Glomerular endothelial cell (primary cell): ENCODE measurements at places on chromosomes 4 and X. TPM values are rescaled to one million over a fixed set of nuclear protein-coding genes. Genes with fewer than 3 reads are reported as not detected.

The TMPRSS11B gene
- total RNA-seq = not detected in 2 replicates

The PGAM4 gene
- total RNA-seq = 1.1 TPM in 1 of 2 replicates, not detected in the other

The IQSEC2 gene
- total RNA-seq = 10.8 and 16.6 TPM in 2 replicates

The SLC6A14 gene
- not detected in 2 replicates for total RNA-seq

The TLL1 gene
- total RNA-seq = 2.9 and 10.8 TPM in 2 replicates

The S100P gene
- total RNA-seq = not detected in 2 replicates

The AKAP14 gene
- not detected in 2 replicates for total RNA-seq

The EVC2 gene
- 11.0 and 11.7 TPM in 2 replicates for total RNA-seq

The SAT1 gene
- total RNA-seq = 150 and 334 TPM in 2 replicates

The F9 gene
- not detected in 2 replicates for total RNA-seq

- DNase-seq = no peak
Observed at GRCh38 chrX:49695276-49696180, at the start of gene PAGE1. Gene PAGE1 (minus strand): TSS chrX:49695984. CDS start chrX:49694770, 1,214 bp downstream.

DNA sequence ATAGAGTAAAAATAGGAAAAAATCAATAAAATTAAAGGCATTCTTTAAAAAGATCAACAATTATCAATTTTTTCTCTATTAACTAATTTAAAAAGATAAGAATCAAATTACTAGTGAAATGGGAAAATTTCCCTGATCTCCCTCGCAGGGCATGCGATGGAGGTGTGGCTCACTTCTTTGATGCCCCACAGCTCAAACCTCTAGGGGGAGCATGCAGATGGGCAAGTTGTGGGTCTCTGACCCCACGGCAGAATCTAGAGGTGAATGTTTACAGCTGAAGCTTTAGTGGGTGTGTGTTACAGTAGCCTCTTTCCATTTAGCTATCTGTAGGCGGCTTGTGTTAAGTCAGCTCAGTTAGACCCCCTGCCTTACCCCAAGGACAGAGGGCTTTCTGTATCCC lies 1348.8 kb downstream of the PCDH18 start:
- DNase-seq = no peak

DNA sequence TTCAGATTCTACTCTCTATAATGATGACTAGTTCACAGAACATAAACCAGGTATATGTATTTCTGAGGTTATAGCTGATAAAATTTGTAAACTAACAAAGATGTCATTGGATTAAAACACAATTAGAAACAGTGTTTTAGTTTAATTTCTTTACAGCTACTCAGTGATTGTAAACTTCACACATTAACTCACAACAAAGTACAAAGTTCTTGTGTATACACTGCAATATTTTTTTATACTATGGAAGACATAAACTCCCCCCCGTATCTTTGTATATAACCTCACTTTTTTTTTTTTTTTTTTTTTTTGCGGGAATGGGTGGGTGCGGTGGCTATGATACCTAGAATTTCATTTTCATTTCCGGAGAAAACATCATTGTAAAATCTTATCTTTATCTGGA lies 1043.2 kb downstream of the PCDH18 start:
- DNase-seq = no peak

DNA sequence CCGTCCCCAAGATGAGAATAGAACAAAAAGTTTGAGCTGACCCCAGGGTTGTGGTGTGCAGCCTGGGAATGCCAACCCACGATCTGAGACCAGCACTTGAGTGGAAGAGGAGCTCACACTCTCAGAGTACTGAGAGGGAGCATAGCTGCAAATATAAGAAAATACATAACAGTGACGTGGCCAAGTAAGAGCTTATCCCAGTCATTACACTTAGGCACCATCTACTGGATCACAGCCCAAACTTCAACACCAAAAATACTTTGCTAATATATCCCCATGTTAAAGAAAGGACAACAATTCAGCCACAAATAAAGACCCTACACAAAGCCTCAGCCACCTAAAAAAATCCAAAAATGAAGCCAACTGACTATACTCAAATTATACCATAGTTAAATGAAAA lies 33.3 kb upstream of the CXCL6 start:
- DNase-seq = no peak

- no peak for DNase-seq
Observed at GRCh38 chr4:150141756-150142155, 63.5 kb downstream of the DCLK2 start.

DNA sequence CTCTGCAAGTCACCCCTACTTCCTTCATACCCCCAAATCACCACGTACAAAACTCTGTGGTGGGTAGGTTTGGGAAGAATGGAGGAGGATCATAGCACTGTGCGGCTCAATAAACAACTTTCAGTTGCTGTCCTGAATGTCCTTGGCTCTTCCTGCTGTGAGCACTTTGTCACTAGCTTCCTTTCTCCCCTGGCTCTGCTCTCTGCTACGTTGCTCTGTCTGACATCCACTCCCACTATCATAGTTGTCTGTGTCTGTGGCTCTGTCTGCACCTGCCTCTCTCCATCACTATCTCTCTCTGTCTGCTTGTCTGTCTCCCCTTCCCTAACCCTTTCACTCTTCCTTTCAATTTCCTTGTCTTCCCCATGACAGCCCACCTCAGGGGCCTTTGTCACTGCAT lies 21.2 kb upstream of the SMPX start:
- DNase-seq = no peak

- DNase-seq = no peak
Observed at GRCh38 chr4:162154862-162155540, 8.8 kb downstream of the FSTL5 start.

- DNase-seq = no peak
Observed at GRCh38 chr4:10534820-10535219, 77.6 kb upstream of the ZNF518B start.

DNA sequence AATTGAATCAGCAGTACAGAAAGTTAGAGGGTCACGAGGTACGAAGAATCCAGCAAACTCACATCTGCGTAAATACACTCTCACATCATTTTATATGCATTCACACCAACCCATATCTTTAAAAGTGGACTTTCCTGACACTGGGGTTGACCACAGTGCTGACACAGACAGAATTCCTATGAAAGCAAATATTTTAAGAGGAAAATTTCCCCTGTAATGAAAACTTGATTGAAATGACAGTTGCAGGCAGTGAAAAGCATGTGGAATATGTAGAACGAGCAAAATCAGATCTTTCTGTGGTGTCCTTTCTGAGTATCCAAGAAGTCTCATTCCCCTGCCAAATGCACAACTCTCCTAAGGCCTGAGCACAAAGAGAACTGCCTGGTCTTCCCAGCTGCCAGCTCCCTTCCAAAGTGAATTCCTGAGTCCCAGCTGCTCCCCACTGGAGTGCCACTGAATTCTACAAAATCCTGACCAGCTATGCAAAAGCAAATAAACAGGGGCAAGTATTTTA lies 50.5 kb upstream of the FAM9C start:
- no peak for DNase-seq

GRCh38 chrX:153631907-153632594 lies 15.0 kb upstream of the DUSP9 start:
- no peak for DNase-seq

DNA sequence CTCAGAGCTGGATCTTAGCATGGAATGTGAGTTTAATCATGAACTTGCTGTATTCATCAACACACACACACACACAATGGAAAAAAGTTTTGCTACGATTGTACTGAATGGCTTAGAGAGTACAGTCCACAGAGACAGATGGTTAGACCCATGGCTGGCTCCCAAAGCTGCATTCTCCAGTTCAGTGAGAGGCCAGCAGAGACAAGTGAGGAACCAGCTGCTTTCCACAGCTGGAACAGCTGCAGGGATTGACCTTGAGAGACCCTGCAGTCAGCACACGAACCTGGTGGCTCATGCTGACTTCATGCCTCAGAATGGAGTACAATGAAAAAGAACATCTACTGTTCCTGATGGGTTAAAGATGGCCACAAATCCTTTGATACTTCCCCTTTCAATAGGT lies 94.5 kb downstream of the DHX15 start:
- no peak for DNase-seq

DNA sequence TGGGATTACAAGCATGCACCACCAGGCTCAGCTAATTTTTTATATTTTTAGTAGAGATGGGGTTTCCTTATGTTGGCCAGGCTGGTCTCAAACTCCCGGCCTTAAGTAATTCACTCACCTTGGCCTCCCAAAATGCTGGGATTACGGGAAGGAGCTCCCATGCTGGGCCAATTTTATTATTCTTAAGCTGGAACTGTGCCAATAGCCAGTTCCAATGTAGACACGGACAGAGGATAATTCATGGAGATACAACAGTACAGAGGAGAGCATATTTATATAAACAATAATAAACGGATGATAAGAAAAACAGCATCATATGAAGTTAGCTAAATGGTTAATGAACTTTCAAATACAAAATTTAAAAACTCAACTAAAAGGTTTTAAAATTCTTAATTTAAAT lies 87.8 kb downstream of the PPA2 start:
- no peak for DNase-seq

DNA sequence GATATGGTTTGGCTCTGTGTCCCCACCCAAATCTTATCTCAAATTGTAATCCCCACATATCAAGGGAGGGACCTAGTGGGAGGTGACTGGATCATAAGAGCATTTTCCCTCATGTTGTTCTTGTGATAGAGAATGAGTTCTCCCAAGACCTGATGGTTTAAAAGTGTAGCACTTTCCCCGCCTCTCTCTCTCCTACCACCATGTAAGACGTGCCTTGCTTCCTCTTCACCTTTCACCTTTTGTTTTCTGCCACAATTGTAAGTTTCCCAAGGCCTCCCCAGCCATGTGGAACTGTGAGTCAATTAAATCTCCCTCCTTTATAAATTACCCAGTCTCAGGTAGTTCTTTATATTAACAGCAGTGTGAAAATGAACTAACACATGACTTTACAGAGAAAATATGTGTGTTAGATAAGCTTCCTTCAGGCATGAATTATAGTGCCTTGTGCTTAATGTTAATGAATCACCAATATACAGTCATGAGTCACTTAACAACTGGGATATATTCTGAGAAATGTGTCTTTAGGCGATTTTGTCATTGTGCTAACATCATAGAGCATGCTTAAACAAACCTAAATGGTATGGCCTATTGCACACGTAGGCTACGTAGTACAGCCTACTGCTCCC lies 37.9 kb downstream of the PDGFC start:
- no peak for DNase-seq

DNA sequence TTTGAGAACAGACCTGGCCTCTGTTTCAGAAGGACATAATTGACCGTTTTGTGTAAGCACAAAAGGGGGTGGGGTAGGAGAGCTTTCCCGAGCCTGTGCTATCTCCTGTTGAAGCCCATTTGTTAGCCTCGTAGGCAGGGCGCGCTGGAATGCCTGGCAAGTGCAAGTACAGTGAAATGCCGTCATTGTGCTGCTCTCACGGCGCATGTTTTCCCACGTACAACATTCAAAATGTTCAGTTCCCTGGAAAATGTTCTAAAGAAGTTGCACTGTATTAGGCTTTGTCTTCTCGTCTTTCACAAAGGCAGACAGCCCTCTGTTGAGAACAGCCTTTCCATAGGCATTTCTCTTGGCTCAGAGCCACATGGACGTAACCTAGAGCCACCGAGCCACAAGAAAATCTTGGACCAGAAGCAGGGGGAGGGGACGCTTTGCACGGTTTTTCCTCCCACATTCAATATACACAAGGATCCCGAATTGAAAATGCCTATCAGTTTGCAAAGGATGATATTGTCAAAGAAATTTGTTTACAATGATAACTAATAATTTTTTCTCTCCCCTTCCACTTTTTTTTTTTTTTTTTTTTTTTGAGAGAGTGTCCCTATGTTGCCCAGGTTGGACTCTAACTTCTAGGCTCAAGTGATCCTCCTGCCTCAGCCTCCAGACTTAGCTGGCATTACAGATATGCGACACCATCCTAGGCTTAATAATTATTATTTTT lies 54.6 kb upstream of the RAPGEF2 start:
- no peak for DNase-seq

- no peak for DNase-seq
Observed at GRCh38 chr4:179112441-179113170, 1670.4 kb upstream of the AGA start.

GRCh38 chr4:143367863-143368262 lies 31.2 kb downstream of the GAB1 start:
- no peak for DNase-seq

GRCh38 chrX:51893931-51894696 lies 691 bp downstream of the MAGED1 start:
- no peak for DNase-seq
